ENCODE measurements at places on chromosomes 6 and 20. TPM values are rescaled to one million over a fixed set of nuclear protein-coding genes. Genes with fewer than 3 reads are reported as not detected.

DNA sequence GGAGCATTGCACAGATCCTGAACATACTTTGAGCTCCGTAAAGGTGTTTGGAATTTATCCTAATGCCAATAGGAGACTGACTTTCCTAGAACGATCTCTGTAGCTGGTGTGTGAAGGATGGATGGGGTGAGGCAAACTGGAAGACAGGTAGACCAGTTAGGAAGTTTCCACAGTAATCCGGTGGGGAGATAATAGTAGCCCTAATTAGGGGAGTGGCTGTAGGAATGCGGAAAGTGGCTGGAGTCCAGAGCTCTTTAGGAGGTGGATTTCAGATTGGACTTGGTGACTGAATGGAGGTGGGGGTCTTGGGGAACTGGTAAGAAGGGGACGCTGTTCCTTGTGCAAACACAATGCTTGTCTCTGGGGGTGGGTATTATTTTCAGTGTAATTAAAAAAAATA is 146.3 kb downstream of the SOX4 start:
- H3K4me3 ChIP-seq = no peak overlapping the region
- H3K4me1 ChIP-seq = no peaks in the 10 kb centered on the region
- no peak for DNase-seq
- H3K27ac ChIP-seq = peak overlapping the region; percentile 1
- peaks cover 8% of the 10 kb centered on the region for H3K27me3 ChIP-seq
- no peaks in the 10 kb centered on the region for H3K36me3 ChIP-seq

The CCN6 gene
- polyA plus RNA-seq = 0.11 TPM

The TGM3 gene
- not detected for polyA plus RNA-seq

GRCh38 chr6:138943089-138943625 is 44.9 kb downstream of the REPS1 start:
- no peak for DNase-seq
- H3K4me1 ChIP-seq = peaks cover 4% of the 10 kb centered on the region
- H3K36me3 ChIP-seq = peaks cover 7% of the 10 kb centered on the region
- no peak overlapping the region for H3K4me3 ChIP-seq
- H3K27ac ChIP-seq = no peak overlapping the region
- no peaks in the 10 kb centered on the region for H3K27me3 ChIP-seq

The C6orf52 gene
- 0.96 TPM for polyA plus RNA-seq

The BPIFB1 gene
- not detected for polyA plus RNA-seq

DNA sequence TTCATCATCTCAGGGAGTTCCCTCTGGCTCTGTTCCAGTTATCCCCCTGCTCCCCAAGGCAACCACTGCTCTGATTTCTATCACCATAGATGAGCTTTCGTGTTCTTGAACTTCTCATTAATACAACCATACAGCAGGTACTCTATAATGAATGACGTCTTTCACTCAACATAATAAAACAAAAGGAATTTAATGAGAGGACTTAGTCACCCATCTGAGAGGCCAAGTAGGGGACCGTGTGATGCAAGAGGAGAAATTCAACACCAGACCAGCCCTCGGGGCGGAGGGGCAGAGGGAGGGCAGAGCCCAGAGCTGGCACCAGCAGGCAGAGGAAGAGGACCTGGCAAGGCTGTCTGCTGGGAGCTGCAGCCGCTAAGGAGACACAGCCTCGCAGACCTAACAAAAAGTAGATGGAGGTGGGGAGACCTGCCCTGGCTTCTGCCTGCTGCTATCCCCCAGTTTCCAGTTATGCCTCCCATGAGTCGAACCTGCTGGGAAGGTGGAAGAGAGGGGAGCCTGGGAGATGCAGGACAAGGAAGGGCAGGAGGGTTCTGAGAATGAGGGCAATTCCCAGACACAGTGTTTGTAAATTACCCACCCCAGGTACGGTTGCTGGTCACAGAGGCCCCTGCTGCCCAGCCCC is 13.8 kb downstream of the CCN5 start:
- no peak for DNase-seq
- no peaks in the 10 kb centered on the region for H3K36me3 ChIP-seq
- no peak overlapping the region for H3K27ac ChIP-seq
- no peak overlapping the region for H3K4me3 ChIP-seq
- H3K4me1 ChIP-seq = peaks cover 7% of the 10 kb centered on the region

DNA sequence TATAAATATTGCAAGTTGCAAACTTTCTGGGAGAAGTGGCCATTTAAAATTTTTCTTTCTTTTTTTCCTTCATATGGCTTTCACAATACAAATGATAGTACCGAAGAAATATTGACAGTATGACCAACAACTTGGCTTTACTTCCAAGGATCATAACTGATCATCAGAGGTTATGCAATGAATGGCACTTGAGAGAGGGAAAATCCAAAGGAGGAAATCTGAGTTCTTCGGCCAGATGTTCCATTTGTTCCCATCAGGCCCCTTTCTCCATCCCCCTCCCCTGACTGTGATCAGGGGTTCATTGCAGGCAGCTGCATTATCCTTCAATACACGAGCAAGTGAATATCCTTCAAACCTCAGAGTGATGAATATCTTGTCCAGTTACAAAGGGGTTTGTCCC is 130.0 kb upstream of the UST start:
- no peaks in the 10 kb centered on the region for H3K27me3 ChIP-seq
- H3K27ac ChIP-seq = no peak overlapping the region
- no peaks in the 10 kb centered on the region for H3K4me1 ChIP-seq
- no peak for DNase-seq
- no peaks in the 10 kb centered on the region for H3K36me3 ChIP-seq
- H3K4me3 ChIP-seq = no peak overlapping the region

- no peaks in the 10 kb centered on the region for H3K27me3 ChIP-seq
- H3K27ac ChIP-seq = peak overlapping the region; percentile 17
- H3K4me3 ChIP-seq = peak overlapping the region; percentile 75
- H3K36me3 ChIP-seq = peaks cover 5% of the 10 kb centered on the region
Observed at GRCh38 chr6:149140137-149140909, 177.2 kb upstream of the TAB2 start.

DNA sequence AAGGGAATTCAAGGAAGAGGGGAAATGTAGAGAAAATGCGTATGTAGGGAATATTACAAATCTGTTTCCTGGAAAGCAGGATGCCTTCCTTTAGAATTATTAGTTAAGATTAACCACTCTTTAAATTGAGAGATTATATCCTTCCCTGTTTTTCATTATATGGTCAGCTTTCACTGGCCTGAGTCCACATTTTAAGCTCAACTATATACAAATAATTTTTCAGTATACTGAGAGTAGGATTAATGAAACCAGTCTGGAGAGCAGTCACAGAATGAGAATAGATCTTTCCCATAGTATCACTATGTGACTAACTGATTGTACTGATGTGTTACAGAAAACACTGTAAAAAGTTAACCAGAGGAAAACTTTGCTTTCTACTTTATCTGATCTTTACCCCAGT is 306.3 kb downstream of the LAMA2 start:
- H3K4me3 ChIP-seq = no peak overlapping the region
- no peak for DNase-seq
- H3K27me3 ChIP-seq = no peaks in the 10 kb centered on the region
- H3K36me3 ChIP-seq = no peaks in the 10 kb centered on the region

- DNase-seq = no peak
- peaks cover 4% of the 10 kb centered on the region for H3K4me1 ChIP-seq
- peaks cover 18% of the 10 kb centered on the region for H3K36me3 ChIP-seq
- H3K27me3 ChIP-seq = no peaks in the 10 kb centered on the region
- H3K27ac ChIP-seq = no peak overlapping the region
- H3K4me3 ChIP-seq = no peak overlapping the region
Observed at GRCh38 chr6:136886091-136886490, 36.0 kb upstream of the SLC35D3 start.

The SLC24A3 gene
- polyA plus RNA-seq = not detected

GRCh38 chr6:28655164-28655563 is 129.5 kb downstream of the GPX5 start:
- H3K27me3 ChIP-seq = peaks cover 64% of the 10 kb centered on the region
- DNase-seq = no peak
- H3K4me1 ChIP-seq = peaks cover 22% of the 10 kb centered on the region
- H3K27ac ChIP-seq = no peak overlapping the region
- H3K4me3 ChIP-seq = no peak overlapping the region
- H3K36me3 ChIP-seq = peaks cover 3% of the 10 kb centered on the region

DNA sequence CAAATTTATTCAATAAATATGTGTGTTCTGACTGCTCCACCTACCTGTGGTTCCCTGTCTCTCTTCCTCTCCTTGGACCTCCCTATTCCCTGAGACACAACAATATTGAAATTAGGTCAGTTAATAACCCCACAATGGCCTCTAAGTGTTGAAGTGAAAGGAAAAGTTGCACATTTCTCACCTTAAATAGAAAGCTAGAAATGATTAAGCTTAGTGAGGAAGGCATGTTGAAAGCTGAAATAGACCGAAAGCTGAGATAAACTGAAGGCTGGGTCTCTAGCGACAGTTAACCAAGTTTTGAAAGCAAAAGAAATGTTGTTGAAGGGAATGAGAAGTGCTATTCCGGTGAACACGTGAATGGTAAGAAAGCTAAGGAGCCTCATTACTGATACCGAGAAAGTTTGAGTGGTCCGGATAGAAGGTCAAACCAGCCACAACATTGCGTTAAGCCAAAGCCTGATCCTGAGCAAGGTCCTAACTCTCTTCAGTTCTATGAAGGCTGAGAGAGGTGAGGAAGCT is 34.1 kb downstream of the UST start:
- H3K27ac ChIP-seq = peak overlapping the region; percentile 20
- H3K36me3 ChIP-seq = no peaks in the 10 kb centered on the region
- H3K4me1 ChIP-seq = peaks cover 59% of the 10 kb centered on the region

- no peak for DNase-seq
- no peak overlapping the region for H3K27ac ChIP-seq
- no peaks in the 10 kb centered on the region for H3K4me1 ChIP-seq
Observed at GRCh38 chr20:49549801-49550551, 18.0 kb downstream of the PTGIS start.

- DNase-seq = no peak
- H3K4me1 ChIP-seq = no peaks in the 10 kb centered on the region
- H3K27me3 ChIP-seq = peaks cover 9% of the 10 kb centered on the region
- no peak overlapping the region for H3K27ac ChIP-seq
Observed at GRCh38 chr20:21788082-21788481, 82.6 kb downstream of the PAX1 start.

GRCh38 chr6:82775361-82775760 is 290.3 kb downstream of the UBE3D start:
- H3K36me3 ChIP-seq = no peaks in the 10 kb centered on the region
- no peaks in the 10 kb centered on the region for H3K27me3 ChIP-seq
- H3K27ac ChIP-seq = no peak overlapping the region
- DNase-seq = no peak
